Dermis blood vessel endothelial cell (primary cell): ENCODE measurements at places on chromosomes 4 and X.

DNA sequence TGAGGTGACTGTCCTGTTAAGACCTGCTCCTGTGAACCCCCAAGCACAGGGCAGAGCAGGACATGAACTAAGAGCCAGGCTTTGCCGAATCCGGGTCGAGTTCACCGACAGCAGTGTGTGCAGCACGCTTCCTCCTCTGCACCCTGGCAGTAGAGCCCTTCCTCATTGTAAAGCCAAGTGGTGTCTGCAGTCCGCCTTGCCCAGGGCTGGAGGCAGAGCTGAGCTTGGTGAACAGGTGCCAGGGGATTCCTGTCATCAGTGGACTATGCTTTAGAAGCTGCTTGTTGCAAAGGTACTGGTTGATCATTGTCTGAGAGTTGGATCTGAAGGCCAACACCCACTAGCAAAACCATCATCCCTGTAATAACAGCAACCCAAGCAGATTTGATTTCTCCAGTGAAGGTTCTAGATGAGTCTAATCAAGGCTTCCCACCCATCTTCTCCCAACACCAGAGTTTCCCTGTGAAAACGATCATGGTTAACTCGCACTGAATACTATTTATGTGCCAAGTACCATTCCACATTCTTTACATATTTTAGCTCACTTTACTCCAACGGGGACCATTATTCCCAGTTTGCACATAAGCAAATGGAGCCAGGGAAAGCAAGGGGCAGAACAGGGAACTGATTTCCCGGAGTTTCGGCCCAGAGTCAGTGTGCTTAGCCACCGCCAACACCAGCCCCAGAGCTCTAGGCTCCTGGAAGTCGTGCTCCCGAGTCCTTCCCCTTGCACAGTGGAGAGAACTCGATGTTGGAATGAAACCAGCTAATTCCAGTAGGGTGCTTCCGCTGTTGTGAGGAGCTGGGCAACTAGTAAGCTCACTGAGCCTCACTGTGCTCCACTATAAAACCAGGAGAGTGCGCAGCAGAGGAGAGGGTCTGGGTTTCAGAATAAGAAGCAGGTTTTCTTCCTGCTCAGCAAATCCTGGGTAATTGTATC, 1.4 kb upstream of the SLC34A2 start:
- DNase-seq, result peak; percentile 7

- no peak for DNase-seq
These were observed 53.6 kb downstream of the APOO start for GRCh38 chrX:23854122-23854521.

GRCh38 chr4:66906314-66906713, 639.0 kb downstream of the CENPC start:
- DNase-seq, result no peak

DNA sequence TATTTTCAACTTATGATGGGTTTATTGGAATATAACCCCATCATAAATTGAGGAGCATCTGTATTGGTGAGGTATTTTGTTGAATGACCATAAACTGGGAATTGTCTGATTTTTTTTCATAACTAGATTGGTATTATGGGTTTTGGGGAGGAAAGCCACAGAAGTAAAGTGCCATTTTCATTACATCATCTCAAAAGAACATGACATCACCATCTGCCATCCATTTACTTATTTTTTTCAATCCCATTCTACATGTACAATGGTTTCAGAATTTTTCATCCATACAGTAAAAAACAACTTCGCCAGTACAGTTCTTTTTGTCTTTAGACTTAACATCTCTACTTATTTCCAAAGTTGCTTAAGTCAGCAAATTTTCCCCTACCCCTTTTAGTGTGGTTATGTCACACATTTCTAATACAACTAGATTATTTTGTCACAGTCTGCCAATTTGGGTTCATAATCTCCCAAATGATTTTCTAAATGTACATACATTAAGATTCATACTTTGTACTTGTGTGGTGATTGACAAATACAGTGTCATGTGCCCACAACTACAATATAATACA, 459.4 kb downstream of the IDS start:
- no peak for DNase-seq

- no peak for DNase-seq
These were observed 82.1 kb upstream of the NKX1-1 start for GRCh38 chr4:1488357-1488756.

- no peak for DNase-seq
These were observed 11.0 kb downstream of the TMEM192 start for GRCh38 chr4:165101641-165102040.

DNA sequence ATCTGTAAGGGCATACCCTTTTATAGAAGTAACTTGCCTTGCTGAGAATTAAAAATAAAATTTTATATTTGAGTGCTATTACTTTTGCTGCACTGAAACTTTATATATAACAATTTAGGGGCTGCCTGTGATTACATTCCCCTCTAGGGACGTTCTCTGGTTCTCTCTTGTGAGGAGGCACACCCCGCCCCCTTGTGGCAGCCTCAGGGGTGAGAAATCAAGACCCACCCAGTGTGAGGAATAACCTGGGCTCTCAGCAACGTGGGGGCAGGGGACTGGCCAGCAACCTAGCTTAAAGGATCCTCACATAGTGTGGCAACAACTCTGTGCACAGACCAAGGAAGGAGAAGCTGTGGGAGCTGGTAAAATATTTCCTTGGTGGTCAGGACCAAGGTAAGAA, 43.7 kb downstream of the MAGEA9 start:
- DNase-seq, result peak; percentile 22

DNA sequence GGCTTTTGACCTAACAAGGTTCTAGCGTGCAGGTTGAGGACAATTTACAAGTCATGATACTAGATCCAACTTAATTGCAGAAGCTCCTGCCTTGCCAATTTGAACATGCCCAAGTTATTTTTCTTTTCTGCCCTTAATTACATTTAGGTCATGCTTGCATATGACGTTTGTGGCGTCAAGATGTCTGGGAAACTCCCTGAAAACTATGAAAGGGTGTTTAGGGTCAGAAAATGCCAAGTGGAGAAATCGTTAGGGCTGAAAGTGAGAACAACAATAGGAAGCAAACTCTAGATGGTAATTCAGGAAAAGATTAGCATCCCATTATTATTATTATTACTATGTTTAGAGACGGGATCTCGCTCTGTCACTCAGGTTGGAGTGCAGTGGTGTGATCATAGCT, 38.2 kb upstream of the PLAC8 start:
- DNase-seq, result peak; percentile 69

- DNase-seq, result no peak
These were observed 107.7 kb downstream of the FAM53A start for GRCh38 chr4:1576304-1576960.

GRCh38 chr4:28469886-28470285, 1609.2 kb downstream of the STIM2 start:
- no peak for DNase-seq

- no peak for DNase-seq
These were observed 133.6 kb upstream of the S100G start for GRCh38 chrX:16516232-16516876.

DNA sequence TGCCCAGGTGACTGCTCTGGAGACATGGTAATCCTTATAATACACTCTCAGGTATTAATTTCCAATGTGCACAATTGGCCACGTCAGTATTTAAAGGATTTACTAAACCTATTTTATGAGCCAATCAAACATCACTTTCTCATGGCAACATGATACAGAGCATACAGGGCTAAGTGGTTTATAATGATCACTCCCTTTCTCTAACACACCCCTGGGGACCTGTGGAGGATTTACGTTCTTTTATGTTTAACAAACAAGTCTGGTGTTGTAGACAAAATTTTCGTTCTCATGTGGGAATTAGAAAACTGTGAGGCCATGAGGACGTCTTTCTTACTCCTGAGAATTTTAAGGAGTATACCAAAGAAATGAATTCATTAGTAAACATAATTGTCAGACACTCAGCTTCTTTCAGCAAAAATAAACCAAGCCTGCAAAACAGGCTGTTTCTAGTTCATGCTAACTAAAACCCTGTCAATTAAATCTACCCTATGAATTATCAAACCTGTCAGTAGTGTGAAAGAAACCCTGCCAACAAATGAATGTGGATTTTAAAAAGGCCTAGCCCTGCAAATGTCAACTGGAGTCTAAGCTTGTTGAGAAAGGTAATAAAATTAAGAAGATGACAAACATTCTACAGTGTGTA, 155.8 kb downstream of the PDGFC start:
- no peak for DNase-seq

- DNase-seq, result no peak
These were observed 169.2 kb upstream of the ATP6AP2 start for GRCh38 chrX:40411340-40412111.

DNA sequence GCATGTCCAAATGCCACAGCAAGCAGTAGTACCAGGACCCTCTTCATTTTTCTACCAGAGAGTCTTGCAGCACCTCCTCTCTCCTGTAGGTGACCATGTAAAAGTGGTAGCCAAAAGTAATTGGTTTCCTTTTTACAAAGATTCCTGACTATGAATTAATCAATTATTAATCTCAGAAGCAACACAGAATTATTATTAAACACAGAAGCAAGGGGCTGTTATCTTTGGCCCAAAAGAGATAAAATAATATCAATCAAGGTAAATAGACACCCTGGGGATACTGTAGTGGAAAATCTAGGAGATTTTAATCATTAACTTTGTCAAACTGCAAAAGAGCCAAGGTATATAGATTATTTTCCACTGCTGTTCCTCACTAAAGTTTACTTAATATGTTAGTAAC, at the start of gene GC:
GC (minus strand) TSS at position 108 of the 400 bp plus-strand sequence; CDS start at position 47, 61 bp downstream.
- no peak for DNase-seq

DNA sequence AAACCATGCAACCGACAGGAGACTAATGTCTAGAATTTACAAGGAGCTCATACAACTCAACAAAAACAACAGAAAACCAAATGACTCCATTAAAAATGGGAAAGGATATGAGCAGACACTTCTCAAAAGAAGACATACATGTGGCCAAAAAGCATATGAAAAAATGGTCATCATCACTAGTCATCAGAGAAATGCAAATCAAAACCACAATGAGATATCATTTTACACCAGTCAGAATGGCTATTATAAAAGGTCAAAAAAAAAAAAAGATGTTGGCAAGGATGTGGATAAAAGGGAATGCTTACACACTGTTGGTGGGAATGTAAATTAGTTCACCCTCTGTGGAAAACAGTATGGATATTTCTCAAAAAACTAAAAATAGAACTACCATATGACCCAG, 50.5 kb upstream of the CHRDL1 start:
- no peak for DNase-seq

- DNase-seq, result no peak
These were observed 18.6 kb downstream of the PSAPL1 start for GRCh38 chr4:7415927-7416686.

- DNase-seq, result peak; percentile 31
These were observed 4.8 kb upstream of the EXOSC9 start for GRCh38 chr4:121796283-121796682.

- DNase-seq, result no peak
These were observed 77.3 kb upstream of the MSX1 start for GRCh38 chr4:4781936-4782707.

DNA sequence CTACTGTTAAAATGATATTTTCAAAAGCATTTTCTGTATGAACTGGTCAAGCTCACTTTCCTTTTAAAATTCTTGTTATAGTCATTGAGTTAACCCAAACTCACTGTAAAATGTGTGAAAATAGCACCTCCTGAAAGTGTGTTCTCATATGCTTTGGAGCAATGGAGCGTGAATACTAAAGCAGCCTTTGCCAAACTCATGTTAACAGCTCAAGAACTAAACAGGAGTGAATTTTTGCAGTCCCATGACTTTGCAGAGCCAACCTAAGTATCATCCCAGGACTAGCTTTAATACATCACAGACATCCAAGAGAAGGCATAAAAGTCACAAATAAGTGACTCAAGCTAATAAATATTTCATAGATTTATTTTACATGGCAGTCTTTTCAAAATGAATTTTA, 2.3 kb downstream of the AMMECR1 start:
- DNase-seq, result no peak

GRCh38 chr4:168831585-168831918, 178.5 kb downstream of the CBR4 start:
- DNase-seq, result no peak

- DNase-seq, result no peak
These were observed 27.9 kb upstream of the HGFAC start for GRCh38 chr4:3413675-3414420.

- peak; percentile 58 for DNase-seq
These were observed 4.5 kb downstream of the NBDY start for GRCh38 chrX:56733459-56734046.

GRCh38 chr4:42237010-42237409, 84.6 kb upstream of the BEND4 start:
- no peak for DNase-seq

DNA sequence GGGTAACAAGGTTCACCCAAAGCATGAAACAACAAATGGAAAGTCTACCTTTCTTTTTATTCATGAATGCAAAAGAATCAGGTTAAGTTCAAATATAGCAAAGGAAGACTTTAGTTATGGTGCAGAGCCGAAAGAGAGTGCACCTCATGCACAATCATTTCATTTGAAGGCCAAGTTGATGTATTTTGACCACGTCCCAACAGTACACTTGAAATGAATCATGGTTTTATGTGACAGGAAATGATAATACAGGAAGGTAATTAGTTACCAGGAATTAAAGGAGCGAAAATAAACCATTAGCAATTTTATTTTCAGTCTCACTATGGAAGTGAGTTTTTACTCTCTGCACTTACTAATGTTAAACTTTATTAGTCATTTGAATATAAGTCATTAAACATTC, 281.2 kb upstream of the DIAPH2 start:
- peak; percentile 43 for DNase-seq

DNA sequence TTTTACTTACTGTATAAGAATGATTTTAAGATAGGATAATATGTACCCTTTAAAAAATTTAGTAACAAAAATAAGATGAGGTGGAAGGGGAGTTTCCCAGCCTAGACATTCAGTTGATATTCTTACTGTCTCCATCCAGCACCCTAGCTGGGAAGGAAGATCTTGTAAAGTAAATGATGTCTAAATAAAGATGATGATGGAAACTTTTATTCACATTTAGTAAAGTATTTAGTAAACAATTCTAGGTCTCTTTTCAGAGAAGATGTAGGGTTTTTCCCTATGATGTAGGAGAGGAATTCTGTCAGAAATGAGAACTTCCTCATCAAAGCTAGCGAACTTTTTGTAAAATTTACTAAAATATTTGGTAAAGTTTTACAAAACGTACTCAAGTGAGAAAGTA, 136.8 kb downstream of the RAPGEF2 start:
- no peak for DNase-seq

DNA sequence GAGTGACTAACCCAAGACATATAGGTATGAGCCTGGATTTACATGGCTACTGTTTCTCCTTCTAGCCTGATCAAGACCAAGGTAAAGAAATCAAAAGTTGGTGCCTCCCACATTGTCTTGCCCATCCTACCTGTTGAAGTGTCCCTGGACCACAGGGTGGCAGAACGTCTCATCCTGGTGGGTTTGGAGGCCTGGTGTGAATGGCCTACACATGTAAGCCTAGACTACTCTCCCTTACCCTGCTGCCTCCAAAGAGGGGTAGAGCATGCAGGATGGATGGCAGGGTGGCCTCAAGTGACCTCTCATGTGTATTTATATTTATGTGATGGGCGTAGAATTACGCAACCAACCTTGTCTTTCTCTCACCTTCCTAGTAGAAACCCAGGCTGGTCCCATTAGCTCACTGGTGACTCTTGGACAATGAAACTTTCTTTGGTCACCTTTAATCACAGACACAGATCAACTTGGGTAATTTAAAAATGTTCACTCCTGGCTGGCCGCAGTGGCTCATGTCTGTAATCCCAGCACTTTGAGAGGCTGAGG, 73.3 kb upstream of the SOD3 start:
- no peak for DNase-seq

- DNase-seq, result no peak
These were observed 735.9 kb upstream of the TENM3 start for GRCh38 chr4:181507180-181507835.
